Testis (tissue), 5 donors: ENCODE measurements at places on chromosomes 11 and 22. TPM values are rescaled to one million over a fixed set of nuclear protein-coding genes. Genes with fewer than 3 reads are reported as not detected.
A peak's percentile ranks its signal among the peaks of the same experiment; 100 is the strongest.

Gene CNGA4
- 14.4 TPM for polyA plus RNA-seq

Gene VPREB1
- polyA plus RNA-seq: not detected

Gene OR51D1
- not detected for polyA plus RNA-seq

Gene BET1L
- 79.9 TPM for polyA plus RNA-seq

Gene CENATAC
- 16.6 TPM for polyA plus RNA-seq

Gene P2RY6
- 2.7 TPM for polyA plus RNA-seq

Gene IL17REL
- 0.30 TPM for polyA plus RNA-seq

- H3K27me3 ChIP-seq: no peaks in the 10 kb centered on the region
- H3K27ac ChIP-seq: no peak overlapping the region
- DNase-seq: no peak
- H3K4me3 ChIP-seq: no peak overlapping the region
Measured at GRCh38 chr11:119739021-119739703, 10.2 kb upstream of the NECTIN1 start.

DNA sequence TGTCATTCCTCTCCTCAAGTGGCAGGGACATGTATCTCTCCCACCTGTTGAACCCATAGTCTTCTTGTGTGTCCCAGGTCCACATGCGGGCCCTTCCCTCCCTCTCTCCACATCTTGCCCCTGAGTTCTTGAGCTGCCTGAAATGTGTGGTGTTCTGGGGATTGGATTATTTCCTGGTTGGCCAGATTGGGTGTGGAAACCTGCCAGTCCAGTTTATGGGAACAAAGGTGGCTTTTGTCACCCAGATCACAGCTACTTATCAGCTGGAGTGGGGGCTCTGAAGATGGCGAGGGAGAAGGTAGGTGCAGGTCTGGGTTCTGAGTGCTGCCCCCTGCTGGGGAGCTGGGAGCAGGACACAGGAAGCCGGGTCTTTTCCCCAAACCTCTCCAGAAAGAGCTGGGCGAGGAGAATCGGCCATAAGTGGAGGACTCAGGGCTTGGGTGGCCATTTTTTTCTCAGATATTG lies 14.2 kb downstream of the DTX4 start:
- H3K36me3 ChIP-seq: no peaks in the 10 kb centered on the region
- H3K27ac ChIP-seq: peak overlapping the region; percentile 3
- H3K27me3 ChIP-seq: no peaks in the 10 kb centered on the region
- no peak overlapping the region for H3K4me3 ChIP-seq

DNA sequence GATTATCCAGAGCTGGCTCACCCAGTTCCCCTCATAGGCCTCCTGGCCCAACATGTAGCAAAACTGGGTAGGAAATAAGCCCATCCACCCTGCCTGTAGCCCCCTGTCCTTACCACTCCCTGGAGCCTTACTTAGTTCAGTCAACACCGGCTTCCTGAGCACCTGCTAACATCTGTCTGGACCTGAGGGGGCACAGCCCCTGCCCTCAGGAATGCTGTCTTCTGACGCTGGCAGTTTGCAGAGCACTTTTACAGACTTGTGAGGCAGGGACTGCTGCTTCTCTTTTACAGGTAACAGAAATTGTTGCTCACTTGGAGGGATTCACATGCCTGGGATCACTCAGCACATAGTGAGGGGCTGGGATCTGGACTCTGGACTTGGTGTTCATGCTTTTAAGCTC lies 152.0 kb upstream of the TBCEL start:
- H3K4me1 ChIP-seq: no peaks in the 10 kb centered on the region
- no peak overlapping the region for H3K4me3 ChIP-seq
- H3K27ac ChIP-seq: no peak overlapping the region
- no peaks in the 10 kb centered on the region for H3K36me3 ChIP-seq
- no peak for DNase-seq

- H3K27me3 ChIP-seq: no peaks in the 10 kb centered on the region
- H3K36me3 ChIP-seq: no peaks in the 10 kb centered on the region
- H3K4me1 ChIP-seq: no peaks in the 10 kb centered on the region
- H3K27ac ChIP-seq: no peak overlapping the region
Measured at GRCh38 chr11:118212781-118213191, 12.0 kb downstream of the JAML start.

- no peaks in the 10 kb centered on the region for H3K36me3 ChIP-seq
- no peak overlapping the region for H3K4me3 ChIP-seq
- H3K4me1 ChIP-seq: no peaks in the 10 kb centered on the region
- H3K27ac ChIP-seq: no peak overlapping the region
- H3K27me3 ChIP-seq: no peaks in the 10 kb centered on the region
Measured at GRCh38 chr11:88404932-88405710, 67.6 kb upstream of the CTSC start.

DNA sequence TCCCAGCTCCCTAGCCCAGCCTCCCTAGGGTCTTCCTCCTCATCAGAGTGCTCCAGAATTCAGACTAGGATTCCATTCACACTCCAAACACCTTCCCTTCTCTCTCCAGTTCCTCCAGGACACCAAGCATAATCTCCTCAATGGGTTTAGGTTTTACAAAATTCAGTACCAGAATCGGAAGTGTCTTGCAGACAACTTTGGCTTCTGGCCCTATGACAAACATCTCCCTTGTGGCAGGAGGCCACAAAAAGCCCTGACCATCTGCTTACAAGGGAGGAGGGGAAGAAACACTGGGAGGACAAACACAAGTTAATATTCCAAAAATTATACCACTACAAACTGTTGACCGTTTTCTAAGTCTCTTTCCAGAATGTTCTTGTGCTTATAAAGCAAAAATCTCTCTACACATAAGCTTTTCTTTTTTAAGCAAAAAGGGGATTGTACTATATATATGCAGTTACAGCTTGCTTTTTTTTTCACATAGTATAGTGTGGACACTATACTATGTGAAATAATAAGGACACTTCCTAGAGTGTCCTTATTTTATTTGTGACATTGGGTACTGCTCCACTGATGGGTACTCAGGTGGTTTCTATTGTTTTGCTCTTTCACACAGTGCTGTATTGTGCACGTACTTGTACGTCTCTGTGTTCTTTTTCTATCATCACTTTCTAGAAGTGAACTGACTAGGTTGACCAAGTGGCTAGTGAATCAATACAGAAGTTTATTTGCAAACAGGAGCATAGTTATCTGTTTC lies 78.7 kb downstream of the BDNF start:
- H3K27me3 ChIP-seq: no peaks in the 10 kb centered on the region
- H3K4me1 ChIP-seq: no peaks in the 10 kb centered on the region
- no peak for DNase-seq
- H3K27ac ChIP-seq: no peak overlapping the region

GRCh38 chr22:37823134-37823985 lies at the start of gene GALR3:
GALR3 (plus strand) TSS chr22:37823382; CDS start chr22:37823407, 25 bp downstream.
- no peak within 1 kb of the TSS for H3K4me3 ChIP-seq
- H3K27me3 ChIP-seq: no peaks in the 10 kb centered on the region
- no peak within 1 kb of the TSS for H3K27ac ChIP-seq
- H3K4me1 ChIP-seq: peaks cover 9% of the 10 kb centered on the region
- no peaks in the 10 kb centered on the region for H3K36me3 ChIP-seq

DNA sequence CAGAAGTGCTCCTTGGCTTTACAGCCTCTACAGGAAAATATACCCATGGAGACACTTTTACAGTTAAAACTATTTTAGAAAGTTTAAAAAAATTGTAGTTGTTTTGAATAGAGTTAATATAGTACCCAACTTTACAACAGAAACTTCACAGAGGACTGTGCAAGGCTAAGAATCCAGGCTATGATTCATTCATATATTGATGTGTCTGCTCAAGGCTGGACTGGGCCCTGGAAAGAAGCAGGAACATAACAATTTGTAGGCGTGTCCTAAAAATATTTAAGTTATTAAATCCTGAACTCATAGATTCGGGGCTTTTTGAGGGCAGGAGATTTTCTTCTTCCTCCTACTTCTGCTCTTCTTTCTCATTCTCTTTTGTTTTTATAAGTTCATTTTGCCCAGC lies 291.5 kb upstream of the CCDC179 start:
- H3K27me3 ChIP-seq: no peaks in the 10 kb centered on the region
- no peaks in the 10 kb centered on the region for H3K4me1 ChIP-seq
- H3K27ac ChIP-seq: no peak overlapping the region
- H3K36me3 ChIP-seq: no peaks in the 10 kb centered on the region

GRCh38 chr11:22624742-22625447 lies 728 bp downstream of the FANCF start:
- H3K27me3 ChIP-seq: no peaks in the 10 kb centered on the region
- H3K36me3 ChIP-seq: no peaks in the 10 kb centered on the region
- peaks cover 8% of the 10 kb centered on the region for H3K4me1 ChIP-seq
- DNase-seq: peak; percentile 72
- H3K4me3 ChIP-seq: peak overlapping the region; percentile 89
- peak overlapping the region; percentile 86 for H3K27ac ChIP-seq

GRCh38 chr11:88411265-88411664 lies 73.7 kb upstream of the CTSC start:
- no peak overlapping the region for H3K27ac ChIP-seq
- H3K4me3 ChIP-seq: no peak overlapping the region
- no peak for DNase-seq
- no peaks in the 10 kb centered on the region for H3K27me3 ChIP-seq
- H3K4me1 ChIP-seq: peaks cover 3% of the 10 kb centered on the region
- no peaks in the 10 kb centered on the region for H3K36me3 ChIP-seq

GRCh38 chr22:17872471-17872870 lies 98.2 kb upstream of the BID start:
- no peak for DNase-seq
- no peak overlapping the region for H3K27ac ChIP-seq
- H3K36me3 ChIP-seq: no peaks in the 10 kb centered on the region
- no peaks in the 10 kb centered on the region for H3K27me3 ChIP-seq

GRCh38 chr22:46585340-46586122 lies 34.7 kb upstream of the GRAMD4 start:
- peaks cover 2% of the 10 kb centered on the region for H3K4me1 ChIP-seq
- no peaks in the 10 kb centered on the region for H3K36me3 ChIP-seq
- H3K27ac ChIP-seq: no peak overlapping the region

- no peak overlapping the region for H3K27ac ChIP-seq
- no peaks in the 10 kb centered on the region for H3K36me3 ChIP-seq
- no peak for DNase-seq
- peaks cover 36% of the 10 kb centered on the region for H3K4me1 ChIP-seq
- no peak overlapping the region for H3K4me3 ChIP-seq
Measured at GRCh38 chr11:95703049-95703448, 86.5 kb downstream of the FAM76B start.

DNA sequence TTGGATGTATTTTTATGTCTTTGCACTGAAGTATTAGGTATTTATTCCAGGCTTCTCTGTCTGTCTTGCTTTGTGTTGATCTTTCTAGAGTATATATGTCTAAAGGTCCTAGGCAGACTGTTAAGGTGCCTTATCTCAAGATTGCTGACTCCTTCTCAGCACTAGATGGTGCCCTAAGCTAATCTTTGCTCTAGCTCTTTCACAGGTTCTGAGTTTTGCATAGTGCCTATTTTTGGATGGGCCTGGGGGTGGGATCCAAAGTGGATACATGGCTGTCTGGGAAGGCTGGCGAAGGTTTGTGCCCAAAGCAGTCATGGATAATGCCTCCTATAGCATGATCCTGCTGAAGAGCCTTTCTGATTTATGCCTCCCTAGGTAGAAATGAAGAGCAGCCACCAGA lies 154.9 kb downstream of the TRPC6 start:
- H3K4me3 ChIP-seq: no peak overlapping the region
- no peak overlapping the region for H3K27ac ChIP-seq
- no peak for DNase-seq
- no peaks in the 10 kb centered on the region for H3K4me1 ChIP-seq
- H3K36me3 ChIP-seq: no peaks in the 10 kb centered on the region

DNA sequence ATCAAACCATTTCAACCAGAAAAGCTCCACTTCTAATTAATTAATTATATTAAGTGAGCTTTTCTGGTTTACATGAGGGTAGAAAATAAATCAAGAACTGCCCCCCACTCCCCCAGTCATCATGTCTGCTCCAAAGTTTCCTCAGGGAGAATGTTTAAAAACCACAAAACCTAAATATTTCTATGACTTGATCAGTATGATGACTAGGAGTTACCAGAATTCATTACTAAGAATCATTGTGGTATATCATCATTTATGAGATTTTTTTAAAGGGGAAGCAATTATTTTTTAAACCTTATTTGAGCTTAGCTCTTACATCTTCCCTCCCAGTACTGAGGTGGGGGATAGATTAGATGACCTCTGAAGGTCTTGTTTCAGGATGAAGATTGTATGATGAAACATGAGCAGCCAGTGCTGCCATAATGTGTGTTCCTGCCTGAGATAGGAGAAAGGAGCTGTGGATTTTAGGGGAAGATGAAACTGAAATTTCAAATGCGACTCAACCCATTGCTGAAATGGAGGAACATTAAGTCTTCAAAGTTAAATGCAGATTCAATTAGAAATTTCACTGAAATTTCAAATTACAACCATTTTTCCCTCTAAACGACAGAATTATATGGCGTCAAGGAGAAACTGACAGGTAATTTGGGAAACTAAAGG lies 401.3 kb upstream of the CADM1 start:
- no peak overlapping the region for H3K4me3 ChIP-seq
- H3K27ac ChIP-seq: no peak overlapping the region
- no peaks in the 10 kb centered on the region for H3K4me1 ChIP-seq
- no peak for DNase-seq
- no peaks in the 10 kb centered on the region for H3K36me3 ChIP-seq

DNA sequence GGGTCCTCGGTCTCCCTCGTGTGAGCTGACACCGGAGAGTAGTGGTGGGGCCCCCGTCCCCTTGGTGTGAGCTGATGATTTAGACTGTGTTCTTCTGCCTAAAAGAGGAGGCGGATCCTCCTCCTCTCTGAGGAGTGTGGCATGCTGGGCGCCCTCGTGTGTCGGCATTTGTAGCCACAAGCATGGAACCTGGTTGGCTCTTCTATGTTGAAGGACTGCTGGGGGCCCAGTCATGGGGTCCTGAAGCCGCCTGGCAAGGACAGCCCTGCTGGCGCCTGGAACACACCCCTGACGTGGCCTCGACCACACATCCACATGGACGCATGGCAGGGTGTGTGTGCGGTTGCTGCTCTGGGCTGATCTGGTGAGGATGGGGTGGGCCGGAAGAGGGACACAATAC lies 50.2 kb downstream of the AP2A2 start:
- no peak overlapping the region for H3K4me3 ChIP-seq
- H3K36me3 ChIP-seq: no peaks in the 10 kb centered on the region
- H3K4me1 ChIP-seq: peaks cover 6% of the 10 kb centered on the region
- DNase-seq: no peak
